Choroid plexus epithelial cell (primary cell): ENCODE measurements at places on chromosomes 16 and 17.

DNA sequence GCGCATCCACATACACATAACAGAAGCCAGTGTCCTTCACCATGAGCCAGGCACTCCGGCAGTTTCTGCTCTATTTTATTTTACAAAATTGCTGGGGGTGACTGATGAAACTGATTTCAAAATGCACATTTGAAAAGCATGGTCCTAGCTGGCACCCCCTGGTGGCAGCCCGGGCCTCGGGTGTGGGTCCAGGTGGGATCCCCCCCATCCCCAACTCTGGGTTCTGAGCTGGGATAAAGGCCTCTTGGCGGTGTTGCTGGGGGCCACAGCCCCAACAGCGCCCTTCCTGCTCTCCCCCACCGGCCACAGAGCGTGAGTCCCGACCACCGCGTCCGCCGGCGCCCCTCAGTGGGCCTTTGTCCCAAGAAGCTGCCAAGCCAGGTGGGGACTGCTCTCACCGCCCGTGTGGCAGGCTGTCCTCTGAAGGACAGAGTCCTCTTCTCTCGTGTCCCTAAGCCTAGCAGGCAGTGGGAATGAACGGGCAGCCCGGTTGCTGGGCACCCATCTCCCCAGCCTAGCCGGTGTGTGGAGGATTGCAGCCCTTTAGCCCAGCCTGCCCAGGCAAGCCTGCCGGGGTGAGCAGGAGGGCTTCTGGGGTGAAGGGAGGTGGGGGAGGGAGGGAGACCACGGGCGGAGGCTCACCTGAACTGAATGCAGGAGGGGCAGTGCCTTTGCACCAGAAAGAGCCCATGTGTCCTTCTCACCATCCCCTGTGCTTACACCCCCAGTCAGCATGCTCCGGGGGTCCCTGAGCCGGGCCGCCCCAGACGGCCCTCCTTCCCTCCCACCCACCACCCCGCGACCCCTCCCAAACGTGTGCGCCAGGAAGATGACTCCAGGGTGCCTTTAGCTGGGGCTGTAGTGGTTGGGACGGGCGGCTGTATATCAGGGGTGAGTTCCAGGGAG is 898 bp downstream of the SNAI3 start:
- peak; percentile 66 for DNase-seq

- DNase-seq = peak; percentile 8
Observed at GRCh38 chr16:85853547-85854545, 45.1 kb upstream of the IRF8 start.

GRCh38 chr17:65533056-65533745 is 28.2 kb downstream of the AXIN2 start:
- no peak for DNase-seq

- DNase-seq = peak; percentile 20
Observed at GRCh38 chr16:10368969-10369551, 16.8 kb upstream of the ATF7IP2 start.

DNA sequence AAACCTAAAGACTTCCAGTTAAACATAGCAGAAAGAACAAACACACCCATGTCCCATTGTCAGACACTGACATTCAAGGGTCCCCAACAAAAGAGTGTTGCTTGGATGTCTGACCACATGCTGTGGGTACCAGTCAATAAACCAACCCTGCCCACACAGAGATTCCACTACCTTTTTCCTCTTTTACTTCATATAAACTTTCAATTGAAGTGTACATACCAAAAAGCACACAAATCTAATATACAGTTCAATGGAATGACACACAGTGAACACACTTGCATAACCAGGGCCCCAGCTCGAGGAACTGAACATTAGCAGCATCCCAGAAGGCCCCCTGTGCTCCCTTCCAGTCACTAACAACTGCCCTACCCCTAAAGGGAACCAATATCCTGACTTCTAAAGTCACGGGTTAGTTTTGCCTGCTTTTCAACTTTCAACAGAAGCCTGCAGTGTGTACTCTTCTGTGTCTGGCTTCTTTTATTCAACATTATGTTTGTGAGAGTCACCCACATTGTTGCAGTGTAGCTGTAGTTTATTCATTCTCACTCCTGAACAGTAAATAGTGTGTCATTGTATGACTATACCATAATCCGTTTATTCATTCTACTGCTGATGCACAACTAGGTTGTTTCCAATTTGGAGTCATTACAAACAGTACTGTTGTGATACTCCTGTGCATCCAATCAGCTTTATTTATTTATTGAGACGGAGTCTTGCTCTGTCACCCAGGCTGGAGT is 18.0 kb downstream of the CFDP1 start:
- DNase-seq = no peak

DNA sequence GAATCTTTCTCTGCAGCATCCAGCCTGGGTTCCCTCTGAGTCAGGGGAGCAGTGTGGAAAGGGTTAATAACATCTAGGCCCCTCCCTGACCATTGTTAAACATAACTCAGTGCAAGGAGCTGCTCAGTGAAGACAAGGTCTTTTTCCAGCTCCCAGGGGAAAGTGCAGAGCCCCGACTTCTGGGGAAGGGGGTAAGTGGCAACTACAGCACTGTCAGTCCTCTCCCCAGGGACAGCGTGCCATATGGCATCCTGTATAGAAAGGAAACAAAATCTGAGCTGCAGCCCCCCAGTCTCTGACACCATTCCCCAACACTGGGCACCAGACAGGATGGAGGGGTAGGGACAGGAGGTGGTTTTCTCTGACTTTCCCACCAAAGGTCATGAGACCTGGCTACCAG is 7.8 kb downstream of the MRPL27 start:
- no peak for DNase-seq

- DNase-seq = peak; percentile 76
Observed at GRCh38 chr16:56793492-56793891, 63.6 kb downstream of the NUP93 start.
